ENCODE measurements at places on chromosomes 3 and 15.

DNA sequence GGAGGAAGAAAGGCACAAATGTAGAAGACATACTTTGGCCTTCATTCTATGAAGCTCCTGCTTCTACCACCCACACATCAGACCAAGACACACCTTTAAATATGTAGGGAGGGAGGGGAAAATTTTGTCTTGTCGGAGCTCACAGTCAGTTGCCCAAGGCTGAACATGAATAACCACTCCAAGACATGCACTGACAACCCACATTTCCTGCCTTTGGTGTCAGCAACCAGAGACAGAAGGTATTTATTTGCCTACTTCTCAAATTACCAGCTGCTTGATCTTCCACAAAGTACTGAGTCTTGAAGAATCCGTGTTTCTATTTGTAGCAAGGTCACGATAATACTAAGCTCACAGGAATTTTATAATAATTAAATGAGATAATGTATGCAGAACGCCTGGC is 169.7 kb downstream of the KCNMB2 start:
- no peak for DNase-seq

DNA sequence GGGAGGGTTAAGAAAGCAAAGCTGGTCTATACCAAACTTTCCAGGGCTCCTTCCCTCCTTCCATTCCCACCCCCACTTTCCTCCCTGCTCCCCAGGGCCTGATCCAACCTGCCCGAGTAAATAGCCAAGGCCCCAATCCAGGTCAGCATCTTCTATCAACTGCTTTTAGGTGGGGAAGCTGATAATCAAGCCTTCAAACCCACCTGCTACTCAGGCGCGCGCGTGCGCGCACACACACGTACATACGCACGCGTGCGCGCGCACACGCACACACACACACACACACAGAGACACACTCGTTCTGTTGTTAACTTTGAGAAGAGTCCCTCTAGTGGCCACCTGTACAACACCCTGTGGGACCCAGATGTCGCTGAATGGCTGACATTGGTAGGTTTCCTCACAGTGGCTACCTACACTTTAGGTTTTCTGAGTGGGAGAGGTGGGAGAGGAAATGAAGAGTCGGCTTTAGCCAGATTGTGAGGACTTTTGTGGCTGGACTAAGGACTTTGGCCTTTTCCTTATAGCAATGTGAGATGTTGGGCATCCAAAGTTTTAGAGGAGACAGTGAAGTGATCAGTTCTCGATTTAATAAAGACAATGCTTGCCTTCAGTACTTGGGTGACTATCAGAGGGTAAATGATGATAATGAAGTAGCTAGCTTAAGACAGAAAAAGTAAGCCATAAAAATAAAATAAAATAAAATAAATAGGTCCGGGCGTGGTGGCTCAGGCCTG is 179.9 kb upstream of the C2CD4B start:
- DNase-seq = peak; percentile 19

GRCh38 chr3:100048248-100048647 is 66.1 kb downstream of the FILIP1L start:
- no peak for DNase-seq

DNA sequence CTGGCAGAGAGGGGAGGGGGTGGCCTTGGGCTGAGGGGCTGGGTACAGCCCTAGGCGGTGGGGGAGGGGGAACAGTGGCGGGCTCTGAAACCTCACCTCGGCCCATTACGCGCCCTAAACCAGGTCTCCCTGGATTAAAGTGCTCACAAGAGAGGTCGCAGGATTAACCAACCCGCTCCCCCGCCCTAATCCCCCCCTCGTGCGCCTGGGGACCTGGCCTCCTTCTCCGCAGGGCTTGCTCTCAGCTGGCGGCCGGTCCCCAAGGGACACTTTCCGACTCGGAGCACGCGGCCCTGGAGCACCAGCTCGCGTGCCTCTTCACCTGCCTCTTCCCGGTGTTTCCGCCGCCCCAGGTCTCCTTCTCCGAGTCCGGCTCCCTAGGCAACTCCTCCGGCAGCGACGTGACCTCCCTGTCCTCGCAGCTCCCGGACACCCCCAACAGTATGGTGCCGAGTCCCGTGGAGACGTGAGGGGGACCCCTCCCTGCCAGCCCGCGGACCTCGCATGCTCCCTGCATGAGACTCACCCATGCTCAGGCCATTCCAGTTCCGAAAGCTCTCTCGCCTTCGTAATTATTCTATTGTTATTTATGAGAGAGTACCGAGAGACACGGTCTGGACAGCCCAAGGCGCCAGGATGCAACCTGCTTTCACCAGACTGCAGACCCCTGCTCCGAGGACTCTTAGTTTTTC is 4.9 kb downstream of the ISL2 start:
- no peak for DNase-seq

DNA sequence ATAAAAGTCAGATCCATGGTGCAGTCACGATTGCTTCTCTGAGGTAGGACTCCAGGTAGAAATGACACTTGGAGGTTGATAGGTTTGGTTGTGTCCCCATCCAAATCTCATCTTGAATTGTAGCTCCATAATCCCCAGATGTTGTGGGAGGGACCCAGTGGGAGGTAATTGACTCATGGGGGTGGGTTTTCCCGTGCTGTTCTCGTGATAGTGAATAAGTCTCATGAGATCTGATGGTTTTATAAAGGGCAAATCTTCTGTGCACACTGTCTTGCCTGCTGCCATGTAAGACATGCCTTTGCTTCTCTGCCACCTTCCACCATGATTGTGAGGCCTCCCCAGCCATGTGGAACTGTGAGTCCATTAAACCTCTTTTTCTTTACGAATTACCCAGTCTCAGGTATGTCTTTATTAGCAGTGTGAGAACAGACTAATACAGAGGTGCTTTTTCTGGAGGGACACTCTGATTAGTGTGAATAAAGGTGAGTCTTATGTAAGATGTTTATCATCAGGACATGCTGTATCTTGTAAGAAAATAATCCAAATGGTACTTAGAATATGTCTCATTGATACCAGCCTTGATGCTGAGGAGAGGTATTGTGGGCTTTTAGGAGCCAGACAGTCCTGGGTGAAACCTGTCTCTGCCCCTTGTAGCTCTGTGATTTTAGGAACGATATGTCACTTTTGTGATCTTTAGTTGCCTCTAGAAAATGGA is 43.0 kb downstream of the SLCO3A1 start:
- no peak for DNase-seq

GRCh38 chr3:41178576-41178975 is 20.7 kb upstream of the CTNNB1 start:
- no peak for DNase-seq

- no peak for DNase-seq
Measured at GRCh38 chr15:66620341-66620740, 54.5 kb upstream of the LCTL start.

GRCh38 chr3:15884132-15884531 is 86.4 kb upstream of the ANKRD28 start:
- no peak for DNase-seq

DNA sequence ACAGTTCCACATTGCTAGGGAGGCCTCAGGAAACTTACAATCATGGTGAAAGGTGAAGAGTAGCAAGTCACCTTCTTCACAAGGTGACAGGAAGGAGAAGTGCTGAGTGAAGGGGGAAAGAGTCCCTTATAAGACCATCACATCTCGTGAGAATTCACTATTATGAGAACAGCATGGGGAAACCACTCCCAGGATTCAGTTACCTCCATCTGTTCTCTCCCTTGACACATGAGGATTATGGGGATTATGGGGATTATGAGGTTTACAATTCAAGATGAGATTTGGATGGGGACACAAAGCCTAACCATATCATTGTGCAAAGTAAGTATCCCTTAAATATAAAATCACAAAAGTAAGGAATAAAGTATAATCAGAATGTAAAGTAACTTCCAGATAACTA is 375.9 kb upstream of the NAALADL2 start:
- no peak for DNase-seq

GRCh38 chr15:54387799-54388198 is 409.6 kb downstream of the UNC13C start:
- DNase-seq = no peak

- DNase-seq = no peak
Measured at GRCh38 chr3:144272680-144273079, 301.1 kb downstream of the DIPK2A start.

GRCh38 chr15:78076231-78077052 is 1.1 kb downstream of the TBC1D2B start:
- no peak for DNase-seq

- no peak for DNase-seq
Measured at GRCh38 chr15:38263996-38264395, 11.4 kb downstream of the SPRED1 start.

- DNase-seq = no peak
Measured at GRCh38 chr15:101357885-101358284, 62.8 kb upstream of the SNRPA1 start.
